ENCODE measurements at places on chromosomes 2 and 18.
A peak's percentile ranks its signal among the peaks of the same experiment; 100 is the strongest.

GRCh38 chr2:219073413-219074129 lies 12.8 kb upstream of the IHH start:
- no peak for DNase-seq
- H3K36me3 ChIP-seq = peaks cover 33% of the 10 kb centered on the region
- H3K4me3 ChIP-seq = no peak overlapping the region

DNA sequence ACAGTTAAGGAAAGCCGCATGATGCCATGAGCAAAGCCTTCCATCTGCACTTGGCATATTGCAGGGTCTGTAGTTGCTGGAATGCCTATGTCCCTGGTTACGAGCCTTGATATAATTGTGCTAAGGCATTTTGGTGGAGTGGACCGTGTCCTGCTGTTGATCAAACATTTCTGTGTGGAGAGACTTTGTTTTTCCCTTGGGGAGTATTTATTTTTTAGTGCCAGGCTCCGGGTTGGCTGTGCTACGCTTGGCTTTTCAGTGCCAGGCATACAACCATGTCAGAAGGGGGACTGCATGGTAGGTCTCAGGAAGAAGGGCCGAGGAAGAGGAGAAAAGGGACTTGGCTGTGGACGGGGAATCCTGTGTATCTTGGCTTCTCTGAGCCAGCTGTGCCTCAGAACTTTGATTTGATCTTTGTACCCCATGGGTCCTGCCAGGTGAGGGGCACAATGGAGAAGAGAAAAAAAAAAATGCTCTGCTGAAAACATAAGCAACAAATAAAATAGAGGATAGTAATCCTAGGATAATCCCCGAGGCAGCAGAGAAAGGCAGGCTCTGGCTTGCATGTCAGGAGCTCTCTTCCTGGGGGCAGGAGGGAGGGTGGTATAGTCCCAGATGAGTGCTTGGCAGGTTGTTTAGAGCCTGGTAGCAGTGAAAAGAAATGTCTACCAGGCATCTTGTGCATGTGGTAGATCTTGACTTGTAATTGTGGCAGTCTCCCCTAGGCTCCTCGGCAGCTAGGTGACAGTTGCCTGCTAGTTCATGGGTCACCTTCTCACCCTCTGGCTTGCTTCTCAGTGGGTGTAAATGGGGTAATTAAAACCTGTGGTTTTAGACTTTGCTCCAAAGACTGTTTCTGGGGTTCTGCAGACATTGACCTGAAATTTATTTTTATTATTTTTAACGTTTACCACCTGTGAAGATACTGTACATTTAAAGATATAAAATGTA lies 233.0 kb downstream of the NEDD4L start:
- no peak overlapping the region for H3K4me3 ChIP-seq
- no peaks in the 10 kb centered on the region for H3K27me3 ChIP-seq
- no peak overlapping the region for H3K27ac ChIP-seq
- DNase-seq = no peak

GRCh38 chr2:240727439-240727838 lies 35.8 kb downstream of the AQP12A start:
- no peaks in the 10 kb centered on the region for H3K4me1 ChIP-seq
- H3K4me3 ChIP-seq = no peak overlapping the region
- DNase-seq = no peak
- H3K36me3 ChIP-seq = no peaks in the 10 kb centered on the region
- peaks cover 12% of the 10 kb centered on the region for H3K27me3 ChIP-seq

DNA sequence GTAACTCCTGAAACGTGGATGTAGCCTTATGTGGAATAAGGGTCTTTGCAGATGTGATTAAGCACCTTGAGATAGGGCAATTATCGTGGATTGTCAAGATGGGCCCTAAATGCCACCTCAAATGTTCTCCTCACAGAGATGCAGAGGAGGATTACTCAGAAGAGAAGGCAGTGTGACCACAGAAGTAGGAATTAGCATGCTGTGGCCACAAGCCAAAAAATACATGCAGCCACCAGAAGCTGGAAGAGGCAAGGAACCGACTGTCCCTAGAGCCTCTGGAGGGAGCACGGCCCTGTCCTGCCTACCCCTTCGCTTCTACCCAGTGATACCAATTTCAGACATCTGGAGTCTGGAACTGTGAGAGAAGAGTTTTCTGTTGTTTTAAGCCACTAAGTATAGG lies 47.3 kb upstream of the MGAT5 start:
- peaks cover 2% of the 10 kb centered on the region for H3K36me3 ChIP-seq
- H3K27ac ChIP-seq = no peak overlapping the region
- H3K4me1 ChIP-seq = peaks cover 25% of the 10 kb centered on the region
- no peak for DNase-seq
- H3K27me3 ChIP-seq = no peaks in the 10 kb centered on the region

DNA sequence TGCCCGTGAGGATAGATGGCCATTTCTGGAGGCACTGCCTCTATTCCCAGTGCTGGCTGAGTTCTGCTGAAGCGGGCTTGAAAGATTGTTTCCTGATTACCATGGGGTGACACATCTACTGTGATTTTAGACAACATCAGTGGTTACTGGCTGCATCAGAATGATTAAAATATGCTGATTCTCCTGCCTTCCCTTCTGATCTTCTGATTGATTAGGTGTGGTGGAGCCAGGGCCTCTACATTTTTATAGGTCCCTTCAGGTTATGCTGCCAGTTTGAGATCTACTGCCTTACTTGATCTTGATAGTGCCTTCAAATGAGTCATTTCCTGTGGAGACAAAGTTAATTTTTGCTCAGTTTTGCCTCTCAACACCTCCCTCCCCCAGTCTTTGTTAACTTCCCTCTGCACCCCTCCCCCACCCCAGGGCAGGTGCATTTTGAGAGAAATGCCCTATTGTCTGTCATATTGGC lies 31.6 kb upstream of the SNORC start:
- H3K4me3 ChIP-seq = peak overlapping the region; percentile 19
- H3K27ac ChIP-seq = peak overlapping the region; percentile 85
- peaks cover 26% of the 10 kb centered on the region for H3K4me1 ChIP-seq

- no peak for DNase-seq
- no peak overlapping the region for H3K27ac ChIP-seq
- H3K36me3 ChIP-seq = peaks cover 18% of the 10 kb centered on the region
- H3K27me3 ChIP-seq = no peaks in the 10 kb centered on the region
Measured at GRCh38 chr2:172596776-172597175, 40.9 kb downstream of the PDK1 start.

- H3K4me3 ChIP-seq = peak overlapping the region; percentile 21
- DNase-seq = peak; percentile 29
- no peak overlapping the region for H3K27ac ChIP-seq
- peaks cover 2% of the 10 kb centered on the region for H3K27me3 ChIP-seq
- peaks cover 12% of the 10 kb centered on the region for H3K4me1 ChIP-seq
Measured at GRCh38 chr18:58800582-58800981, 64.1 kb upstream of the ZNF532 start.

DNA sequence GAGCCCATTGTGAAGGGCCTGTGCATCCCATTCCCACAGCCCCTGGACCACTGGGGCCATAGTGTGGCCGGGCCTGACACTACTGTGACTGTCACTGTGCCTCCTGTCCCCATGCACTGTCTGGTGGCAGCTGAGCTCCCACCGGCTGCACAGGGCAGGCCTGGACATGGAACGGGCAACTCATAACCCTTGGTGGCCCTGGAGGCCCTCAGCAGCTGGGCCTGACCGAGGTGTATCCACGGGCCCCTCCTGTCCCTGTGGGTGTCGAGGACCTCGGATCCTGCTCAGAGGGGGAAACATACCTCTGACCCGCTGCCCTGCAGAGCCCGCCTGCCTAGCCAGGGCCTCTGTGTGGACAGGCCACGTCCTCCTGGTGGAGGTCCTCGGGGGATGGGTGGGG lies 7.8 kb upstream of the GAL3ST2 start:
- H3K36me3 ChIP-seq = no peaks in the 10 kb centered on the region
- no peaks in the 10 kb centered on the region for H3K27me3 ChIP-seq
- no peak overlapping the region for H3K27ac ChIP-seq
- no peak for DNase-seq
- H3K4me1 ChIP-seq = peaks cover 8% of the 10 kb centered on the region
- no peak overlapping the region for H3K4me3 ChIP-seq

GRCh38 chr2:180776921-180777320 lies 203.5 kb upstream of the UBE2E3 start:
- no peak for DNase-seq
- no peaks in the 10 kb centered on the region for H3K36me3 ChIP-seq
- no peak overlapping the region for H3K27ac ChIP-seq
- no peaks in the 10 kb centered on the region for H3K27me3 ChIP-seq
- H3K4me1 ChIP-seq = no peaks in the 10 kb centered on the region

- no peaks in the 10 kb centered on the region for H3K36me3 ChIP-seq
- no peak for DNase-seq
- H3K4me1 ChIP-seq = no peaks in the 10 kb centered on the region
- H3K4me3 ChIP-seq = no peak overlapping the region
- no peaks in the 10 kb centered on the region for H3K27me3 ChIP-seq
- H3K27ac ChIP-seq = no peak overlapping the region
Measured at GRCh38 chr2:86577817-86578456, 14.7 kb upstream of the CHMP3 start.

GRCh38 chr2:178193496-178193822 lies 853 bp upstream of the OSBPL6 start:
- peaks cover 18% of the 10 kb centered on the region for H3K27me3 ChIP-seq
- H3K4me3 ChIP-seq = peak overlapping the region; percentile 70
- peaks cover 12% of the 10 kb centered on the region for H3K4me1 ChIP-seq
- no peaks in the 10 kb centered on the region for H3K36me3 ChIP-seq

GRCh38 chr2:149360106-149360505 lies 29.7 kb downstream of the LYPD6 start:
- peaks cover 6% of the 10 kb centered on the region for H3K27me3 ChIP-seq
- H3K4me1 ChIP-seq = peaks cover 4% of the 10 kb centered on the region
- no peak for DNase-seq
- H3K27ac ChIP-seq = no peak overlapping the region
- no peaks in the 10 kb centered on the region for H3K36me3 ChIP-seq
- H3K4me3 ChIP-seq = no peak overlapping the region

GRCh38 chr2:990970-991369 lies 40.3 kb downstream of the SNTG2 start:
- no peak overlapping the region for H3K27ac ChIP-seq
- DNase-seq = no peak
- no peaks in the 10 kb centered on the region for H3K36me3 ChIP-seq
- no peaks in the 10 kb centered on the region for H3K4me1 ChIP-seq

GRCh38 chr2:140442319-140442718 lies 1662.1 kb upstream of the NXPH2 start:
- DNase-seq = no peak
- H3K4me3 ChIP-seq = no peak overlapping the region
- no peak overlapping the region for H3K27ac ChIP-seq
- no peaks in the 10 kb centered on the region for H3K4me1 ChIP-seq

- peaks cover 5% of the 10 kb centered on the region for H3K4me1 ChIP-seq
- H3K4me3 ChIP-seq = no peak overlapping the region
- no peak overlapping the region for H3K27ac ChIP-seq
- no peaks in the 10 kb centered on the region for H3K27me3 ChIP-seq
Measured at GRCh38 chr2:157838442-157839161, 37.5 kb downstream of the ACVR1 start.

- DNase-seq = no peak
- H3K36me3 ChIP-seq = no peaks in the 10 kb centered on the region
- peaks cover 2% of the 10 kb centered on the region for H3K4me1 ChIP-seq
- H3K4me3 ChIP-seq = no peak overlapping the region
- peaks cover 4% of the 10 kb centered on the region for H3K27me3 ChIP-seq
- H3K27ac ChIP-seq = no peak overlapping the region
Measured at GRCh38 chr2:180579388-180579787, 401.0 kb upstream of the UBE2E3 start.

- H3K4me1 ChIP-seq = no peaks in the 10 kb centered on the region
- DNase-seq = no peak
- H3K27ac ChIP-seq = no peak overlapping the region
- no peaks in the 10 kb centered on the region for H3K36me3 ChIP-seq
- H3K4me3 ChIP-seq = no peak overlapping the region
Measured at GRCh38 chr18:57311472-57311871, 40.9 kb upstream of the ST8SIA3 start.

DNA sequence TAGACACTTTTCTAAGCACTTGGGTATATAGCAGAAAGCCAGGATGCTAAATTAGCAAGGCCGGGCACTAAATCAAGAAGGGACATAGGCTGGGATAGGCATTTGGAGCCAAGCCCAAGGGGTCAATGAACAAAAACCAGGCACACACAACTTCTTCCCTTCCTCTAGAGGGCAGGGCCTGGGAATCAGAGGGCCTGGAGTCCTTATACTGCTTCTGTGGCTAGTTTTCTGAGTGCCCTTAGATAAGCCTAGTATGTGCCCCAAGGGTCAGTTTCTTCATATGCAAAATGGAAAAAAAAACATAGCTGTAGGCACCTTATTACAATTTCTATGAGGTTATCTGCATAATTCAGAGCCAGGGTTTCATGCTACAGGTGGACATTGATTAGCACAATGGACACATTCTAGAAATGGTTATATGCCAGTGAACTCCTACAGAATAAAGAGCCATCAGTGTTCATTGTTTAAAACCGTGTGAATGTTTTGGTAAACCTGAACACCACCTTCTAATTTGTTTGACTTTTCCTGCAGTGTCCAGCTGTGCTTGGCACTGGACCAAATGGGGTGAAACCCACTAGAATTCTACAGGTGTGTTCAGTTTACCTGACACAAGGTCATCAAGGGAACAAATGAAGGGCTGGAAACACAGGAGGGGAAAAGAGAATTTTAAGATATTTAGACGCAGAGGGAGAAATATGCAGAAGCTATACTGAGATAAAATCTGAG lies 49.6 kb downstream of the PAX8 start:
- peaks cover 2% of the 10 kb centered on the region for H3K36me3 ChIP-seq
- DNase-seq = no peak
- H3K4me3 ChIP-seq = no peak overlapping the region
- H3K27ac ChIP-seq = no peak overlapping the region

GRCh38 chr2:217966423-217967070 lies 36.2 kb downstream of the TNS1 start:
- H3K4me3 ChIP-seq = no peak overlapping the region
- no peaks in the 10 kb centered on the region for H3K4me1 ChIP-seq
- H3K27ac ChIP-seq = no peak overlapping the region
- peaks cover 10% of the 10 kb centered on the region for H3K27me3 ChIP-seq
- DNase-seq = no peak

GRCh38 chr2:120638450-120638849 lies 97.2 kb upstream of the GLI2 start:
- H3K27ac ChIP-seq = no peak overlapping the region
- no peak overlapping the region for H3K4me3 ChIP-seq
- no peaks in the 10 kb centered on the region for H3K4me1 ChIP-seq
- DNase-seq = no peak
- H3K27me3 ChIP-seq = peaks cover 10% of the 10 kb centered on the region
- H3K36me3 ChIP-seq = no peaks in the 10 kb centered on the region

DNA sequence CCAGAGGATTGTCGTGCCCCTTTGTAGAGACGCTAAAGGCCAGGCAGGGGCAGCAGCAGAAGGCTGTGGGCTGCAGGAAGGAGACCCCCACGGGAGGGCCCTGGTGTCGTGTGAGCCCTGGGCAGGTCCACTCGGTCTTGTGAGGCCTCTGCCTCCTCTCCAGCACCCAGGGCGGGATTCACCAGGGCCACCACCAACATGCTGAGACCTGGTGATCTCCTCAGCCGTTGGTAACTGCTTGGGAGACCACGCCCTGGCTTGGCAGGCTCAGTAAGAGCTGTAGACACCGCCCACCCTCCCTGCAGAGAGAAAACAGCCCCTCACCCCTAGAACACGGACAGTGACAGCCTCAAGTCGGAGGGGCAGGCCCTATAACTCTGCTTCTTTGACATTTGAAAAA lies 21.1 kb downstream of the MBP start:
- peak overlapping the region; percentile 42 for H3K27ac ChIP-seq
- H3K27me3 ChIP-seq = no peaks in the 10 kb centered on the region
- H3K4me1 ChIP-seq = peaks cover 40% of the 10 kb centered on the region
- no peak for DNase-seq
- H3K36me3 ChIP-seq = peaks cover 19% of the 10 kb centered on the region

GRCh38 chr2:97720746-97721145 lies 7.4 kb downstream of the ZAP70 start:
- H3K27ac ChIP-seq = no peak overlapping the region
- peaks cover 21% of the 10 kb centered on the region for H3K4me1 ChIP-seq
- H3K27me3 ChIP-seq = no peaks in the 10 kb centered on the region
- H3K4me3 ChIP-seq = no peak overlapping the region
- DNase-seq = no peak
